ENCODE measurements at places on chromosomes 3 and 15.

- no peak for DNase-seq
These were observed 3.5 kb upstream of the LINGO1 start for GRCh38 chr15:77636209-77636608.

GRCh38 chr3:52270252-52270754 is 8.1 kb downstream of the WDR82 start:
- no peak for DNase-seq

- no peak for DNase-seq
These were observed 95.8 kb upstream of the KLF13 start for GRCh38 chr15:31230630-31231485.

- no peak for DNase-seq
These were observed 9.1 kb upstream of the CADPS start for GRCh38 chr3:62884096-62884870.

GRCh38 chr15:55897560-55898336 is 95.7 kb downstream of the NEDD4 start:
- no peak for DNase-seq

- no peak for DNase-seq
These were observed 452.1 kb upstream of the PPP2R3A start for GRCh38 chr3:135513106-135514059.

GRCh38 chr3:42442640-42443039 is 32.2 kb upstream of the LYZL4 start:
- DNase-seq = no peak

DNA sequence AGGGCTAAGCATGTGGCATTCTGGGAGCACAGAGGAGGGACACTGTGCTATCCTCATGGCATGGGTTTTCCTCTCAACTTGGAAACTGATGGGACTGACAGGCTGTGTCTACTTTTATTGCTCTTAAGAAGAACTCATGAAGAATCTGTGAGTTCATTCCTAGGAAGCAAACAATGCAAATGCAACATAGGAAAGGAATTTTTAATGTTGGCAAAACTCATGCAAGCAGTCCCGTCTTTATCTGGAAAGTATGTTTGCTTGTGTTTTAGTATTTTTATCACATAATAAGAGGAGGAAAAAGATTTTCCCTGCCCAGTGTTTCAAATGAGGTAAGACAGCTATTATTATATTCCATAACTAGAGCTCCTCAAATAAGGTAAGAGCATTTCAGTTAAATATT is 89.7 kb downstream of the TRIM42 start:
- no peak for DNase-seq

DNA sequence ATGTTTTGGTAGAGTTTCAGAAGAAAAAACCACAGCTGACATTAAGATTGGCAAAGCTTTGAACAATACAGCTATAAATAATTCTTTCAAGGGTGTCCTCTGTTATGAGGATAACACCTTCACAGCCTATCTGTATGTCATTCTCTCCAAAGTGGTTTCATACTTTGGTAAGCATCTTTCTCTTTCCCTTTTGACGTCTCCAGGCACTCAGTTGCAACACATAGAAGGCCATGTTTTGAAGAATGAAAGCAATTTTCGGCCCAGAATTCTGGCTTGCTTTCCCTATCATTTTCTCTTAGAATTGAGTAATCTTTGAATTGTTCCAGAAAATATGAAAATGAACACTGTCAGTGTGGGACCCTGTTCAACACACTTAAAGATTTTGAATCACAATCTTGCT is 200.0 kb upstream of the CBLB start:
- DNase-seq = no peak

GRCh38 chr3:128319107-128319506 is 147.6 kb downstream of the DNAJB8 start:
- no peak for DNase-seq

DNA sequence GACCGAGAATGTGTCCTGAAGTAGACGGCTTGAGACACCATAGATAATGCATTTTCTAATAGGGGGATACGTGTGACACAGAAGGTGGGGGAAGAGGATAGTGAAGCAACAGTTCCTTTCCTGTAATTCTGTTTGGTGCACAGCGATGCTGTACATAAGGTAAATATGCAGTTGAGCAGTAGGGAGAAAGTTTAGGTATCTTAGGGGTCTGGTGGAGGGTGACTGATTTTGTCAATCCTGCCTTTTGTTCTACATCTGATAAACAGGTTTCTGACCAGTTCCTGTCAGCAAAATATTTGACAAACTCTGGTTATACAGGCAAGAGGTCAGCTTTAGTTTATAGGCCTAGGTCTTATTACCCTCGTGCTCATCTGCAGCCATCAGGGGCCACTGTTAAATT is 71.3 kb downstream of the TRAK1 start:
- no peak for DNase-seq

GRCh38 chr3:37974121-37975083 is 16.2 kb upstream of the VILL start:
- peak; percentile 57 for DNase-seq

DNA sequence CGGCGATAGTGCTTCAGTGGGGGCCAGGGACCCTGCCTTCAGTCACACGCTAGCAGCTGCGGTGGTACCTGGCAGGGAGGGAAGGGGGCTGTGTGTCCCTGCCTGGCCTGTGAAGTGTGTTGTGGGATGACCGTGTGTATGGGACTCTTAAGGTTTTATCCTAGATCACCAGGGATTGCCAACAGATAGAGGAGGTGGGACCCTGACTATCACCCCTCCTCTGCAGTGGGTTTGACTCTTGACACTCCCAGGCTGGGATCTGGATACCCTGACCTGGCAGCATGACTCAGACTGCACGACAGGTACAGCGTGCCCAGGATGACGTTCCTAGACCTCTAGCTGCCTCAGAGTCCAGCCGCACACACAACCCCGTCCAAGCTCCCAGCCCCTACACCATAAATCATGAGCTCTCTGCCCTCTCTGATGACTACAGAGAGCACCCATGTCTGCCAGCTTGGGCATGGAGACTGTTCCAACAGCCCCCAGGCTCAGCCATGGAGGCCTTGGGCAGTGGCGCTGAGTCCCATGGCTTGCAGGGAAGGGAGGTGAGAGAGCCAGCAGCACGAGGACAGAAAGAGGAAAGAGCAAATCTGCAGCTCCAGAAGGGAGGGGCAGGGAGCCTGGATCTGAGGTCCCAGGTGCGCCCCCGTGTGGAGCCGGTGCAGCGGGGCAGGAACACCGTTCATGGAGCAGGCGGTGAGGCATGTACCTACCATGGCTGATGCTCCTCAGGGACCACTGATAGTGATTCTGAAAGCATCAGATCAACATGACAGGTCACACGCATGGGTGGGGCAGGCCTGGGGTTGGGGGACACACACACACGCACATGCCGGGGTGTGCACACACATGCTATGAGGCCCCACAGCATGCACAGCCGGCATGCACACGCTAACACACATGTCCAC is 71.0 kb downstream of the ADAMTS7 start:
- DNase-seq = peak; percentile 72

GRCh38 chr3:99753268-99753975 is 64.2 kb upstream of the CMSS1 start:
- DNase-seq = no peak

DNA sequence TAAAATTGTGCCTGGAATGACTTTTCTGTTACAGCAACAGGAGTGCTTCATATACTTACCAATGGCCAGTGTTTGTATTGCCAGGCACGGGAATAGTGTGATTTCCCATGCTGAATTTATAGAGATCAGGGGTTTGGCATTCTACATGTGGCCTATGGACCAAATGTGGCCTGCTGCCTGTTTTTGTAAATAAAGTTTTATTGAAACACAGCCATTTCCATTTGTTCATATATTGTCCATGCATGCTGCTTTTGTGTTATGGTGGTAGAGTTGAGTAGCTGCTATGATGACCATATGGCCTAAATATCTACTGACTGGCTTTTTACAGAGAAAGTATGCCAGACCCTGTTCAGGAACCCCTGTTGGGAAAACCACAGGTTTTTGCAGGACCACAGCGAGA is 55.6 kb downstream of the SLCO3A1 start:
- no peak for DNase-seq

- no peak for DNase-seq
These were observed 21.7 kb upstream of the UBL7 start for GRCh38 chr15:74482661-74483060.

DNA sequence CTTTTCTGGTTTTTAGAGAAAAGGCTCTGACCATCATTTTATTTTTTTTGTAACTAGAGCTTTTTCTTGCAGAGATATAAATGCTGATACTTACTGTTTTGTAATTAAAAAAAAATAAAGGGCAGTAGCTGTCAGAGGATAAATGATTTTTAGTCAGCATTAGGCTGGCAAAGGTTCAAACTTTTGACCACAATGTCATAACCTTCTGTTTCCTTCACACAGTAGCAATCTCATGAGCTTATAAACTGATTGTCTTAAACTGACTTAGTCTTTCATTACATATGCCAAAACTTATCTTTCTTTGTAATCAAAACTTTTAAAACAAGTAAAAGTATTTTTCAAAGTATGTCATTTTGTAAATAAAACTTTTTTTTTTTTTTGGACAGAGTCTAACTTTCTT is 841.9 kb downstream of the OTOL1 start:
- DNase-seq = no peak

DNA sequence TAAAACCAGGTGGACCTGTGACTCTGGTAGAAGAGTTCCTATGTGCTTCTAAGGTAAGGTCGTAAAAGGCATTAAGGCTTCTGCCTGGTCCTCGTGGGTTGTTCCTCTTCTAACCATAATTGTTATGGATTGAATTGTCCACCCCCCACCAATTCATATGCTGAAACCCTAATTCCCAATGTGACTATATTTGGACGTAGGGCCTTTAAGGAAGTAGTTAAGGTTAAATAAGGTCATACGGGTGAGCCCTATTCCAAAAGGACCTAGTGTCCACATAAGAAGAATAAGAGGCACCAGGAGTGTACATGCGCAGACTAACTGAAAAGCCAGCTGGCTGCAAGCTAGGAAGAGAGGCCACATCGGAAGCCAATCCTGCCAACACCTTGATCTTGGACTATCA is 1.9 kb downstream of the ADPGK start:
- no peak for DNase-seq

GRCh38 chr15:57567891-57568290 is 23.8 kb upstream of the MYZAP start:
- no peak for DNase-seq

GRCh38 chr15:82894971-82895520 is 57.5 kb downstream of the HOMER2 start:
- no peak for DNase-seq

GRCh38 chr15:59274126-59274970 is 67.7 kb downstream of the LDHAL6B start:
- no peak for DNase-seq

DNA sequence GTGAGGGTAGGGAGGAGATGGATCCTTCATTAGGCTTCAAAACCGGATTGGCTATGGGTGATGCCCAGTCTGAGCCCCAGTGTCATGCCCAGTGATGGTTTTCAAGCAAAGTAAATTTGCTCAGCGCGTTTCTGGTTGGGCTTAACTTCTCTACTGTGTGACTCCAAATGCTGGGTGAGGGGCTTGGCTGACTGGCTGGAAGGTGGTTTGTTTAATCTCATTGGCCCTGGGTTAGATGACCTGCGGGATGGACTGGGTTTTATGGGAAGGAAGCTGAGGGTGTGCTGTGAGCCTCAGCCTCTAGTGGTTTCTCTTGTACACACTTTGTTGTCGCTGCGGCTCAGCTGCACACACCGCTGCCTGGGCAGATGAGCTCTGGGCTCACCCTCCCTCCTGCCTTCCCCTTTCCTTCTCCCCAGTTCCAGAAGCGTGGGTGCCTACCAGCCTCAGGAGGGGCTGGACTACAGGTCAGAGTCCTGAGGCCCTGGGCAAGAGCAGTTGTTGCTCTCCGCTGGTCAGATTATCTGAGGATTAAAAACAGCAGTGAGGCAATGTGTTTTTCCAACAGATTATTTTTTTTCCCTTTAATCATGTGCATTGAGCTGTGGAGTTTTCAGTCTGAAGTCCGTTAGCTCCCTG is 18.6 kb downstream of the PDIA5 start:
- DNase-seq = no peak

- no peak for DNase-seq
These were observed 319.2 kb downstream of the SLC9A9 start for GRCh38 chr3:143529018-143529478.

DNA sequence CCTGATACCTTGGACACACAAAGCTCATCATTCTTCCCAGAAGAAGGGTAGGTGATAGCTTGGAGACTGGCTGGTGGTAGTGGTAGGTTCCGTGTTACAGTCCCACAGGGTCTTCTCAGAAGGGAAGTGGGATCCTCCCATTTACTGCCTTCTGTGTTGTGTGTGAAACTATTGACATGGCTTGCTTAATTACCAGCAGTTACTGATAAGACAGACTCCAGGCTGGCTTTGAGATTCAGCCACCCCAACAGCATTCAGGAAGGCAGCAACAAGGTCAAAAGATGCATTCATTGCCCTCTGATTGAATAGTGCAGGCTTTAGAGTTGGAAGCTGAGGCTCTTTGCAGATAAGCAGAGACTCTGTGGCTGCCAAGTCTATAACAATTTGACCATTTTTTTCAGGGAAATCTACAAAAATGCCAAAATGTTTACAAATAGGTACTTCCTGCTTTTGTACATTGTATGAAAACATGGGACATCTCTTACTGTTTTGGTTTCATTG is 7.7 kb downstream of the ARNT2 start:
- no peak for DNase-seq

DNA sequence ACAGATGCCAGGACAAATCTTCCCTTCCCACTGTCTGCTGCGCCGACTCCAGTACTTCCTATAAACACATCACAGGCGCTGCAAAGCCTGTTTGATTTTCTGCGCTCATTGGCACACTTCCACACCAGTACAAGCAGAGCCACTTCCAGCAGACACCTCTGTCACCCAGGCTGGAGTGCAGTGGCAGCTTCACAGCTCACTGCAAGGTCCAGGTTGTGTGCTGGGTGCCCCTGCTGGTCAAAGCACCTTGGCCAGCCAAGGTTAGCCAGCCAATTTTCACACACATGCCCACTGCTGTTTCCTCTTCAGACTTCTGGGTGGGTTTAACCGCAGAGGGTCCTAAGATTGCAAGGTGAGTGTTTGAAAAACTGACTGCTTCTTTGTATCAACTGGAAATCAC is 4.9 kb downstream of the CHDH start:
- DNase-seq = no peak

- DNase-seq = no peak
These were observed 26.9 kb downstream of the PPCDC start for GRCh38 chr15:75050283-75050682.

DNA sequence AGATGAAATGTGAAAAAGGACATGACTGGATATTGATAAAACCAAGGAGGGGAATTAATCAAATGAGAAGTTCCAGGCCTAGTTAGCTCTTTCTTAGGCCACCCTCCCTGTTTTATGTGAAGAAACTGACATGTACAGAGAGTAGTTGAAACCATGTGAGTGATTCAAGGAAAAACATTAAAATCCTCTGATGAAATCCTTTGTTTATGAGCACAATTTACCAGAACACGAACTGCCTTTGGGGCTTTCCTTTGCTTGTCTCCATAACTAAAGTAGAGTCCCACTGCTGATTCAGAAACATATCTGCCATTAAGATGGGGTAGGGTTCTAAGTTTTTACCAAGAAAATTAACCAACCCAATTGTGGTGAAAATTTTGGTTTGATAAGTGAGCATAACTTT is 558.3 kb downstream of the NR2F2 start:
- DNase-seq = no peak

GRCh38 chr3:48962939-48963338 is 27.1 kb upstream of the P4HTM start:
- DNase-seq = no peak

- DNase-seq = no peak
These were observed 63.6 kb upstream of the THBS1 start for GRCh38 chr15:39517122-39517855.

Measured in stimulated activated CD4-positive, alpha-beta T cell treated with anti-CD3 and anti-CD28 coated beads, Interleukin-4, amount 100 ng/mL, for 48 hours (primary cell).